Caco-2 (cell line): ENCODE measurements at places on chromosomes 2 and 18. TPM values are rescaled to one million over a fixed set of nuclear protein-coding genes. Genes with fewer than 3 reads are reported as not detected.

DNA sequence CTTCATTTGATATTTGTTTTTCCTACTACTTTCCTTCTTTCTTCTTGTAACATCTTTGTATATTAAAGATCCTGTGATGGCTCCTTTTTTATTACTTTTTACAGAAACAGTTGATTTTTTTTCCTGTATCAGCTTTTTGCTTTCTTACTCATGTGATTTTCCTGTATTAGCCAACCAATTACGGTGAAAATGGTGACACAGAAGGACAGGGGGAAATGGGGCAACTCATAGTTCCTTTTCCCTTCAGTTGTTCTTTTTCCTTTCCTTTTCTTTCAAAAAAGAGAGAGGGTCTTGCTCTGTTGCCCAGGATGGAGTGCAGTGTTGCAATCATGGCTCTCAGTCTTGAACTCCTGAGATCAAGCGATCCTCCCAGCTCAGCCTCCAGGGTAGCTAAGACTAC, 117.8 kb downstream of the ATL2 start:
- no peaks in the 10 kb centered on the region for H3K4me1 ChIP-seq
- H3K36me3 ChIP-seq: no peaks in the 10 kb centered on the region
- no peaks in the 10 kb centered on the region for H3K27me3 ChIP-seq

- H3K4me1 ChIP-seq: peaks cover 6% of the 10 kb centered on the region; the same call in 1 of the 2 replicates
- H3K27me3 ChIP-seq: no peaks in the 10 kb centered on the region
- DNase-seq: no peak
- H3K4me3 ChIP-seq: no peak overlapping the region
- H3K36me3 ChIP-seq: no peaks in the 10 kb centered on the region; the same call in 1 of the 2 replicates
Observed at GRCh38 chr2:190911813-190912212, 31.2 kb downstream of the GLS start.

ANAPC1 gene
- total RNA-seq: 97.2 and 110 TPM in 2 replicates

SULT1C4 gene
- total RNA-seq: 4.0 and 5.1 TPM in 2 replicates
